ENCODE measurements at places on chromosomes 5 and 9.

DNA sequence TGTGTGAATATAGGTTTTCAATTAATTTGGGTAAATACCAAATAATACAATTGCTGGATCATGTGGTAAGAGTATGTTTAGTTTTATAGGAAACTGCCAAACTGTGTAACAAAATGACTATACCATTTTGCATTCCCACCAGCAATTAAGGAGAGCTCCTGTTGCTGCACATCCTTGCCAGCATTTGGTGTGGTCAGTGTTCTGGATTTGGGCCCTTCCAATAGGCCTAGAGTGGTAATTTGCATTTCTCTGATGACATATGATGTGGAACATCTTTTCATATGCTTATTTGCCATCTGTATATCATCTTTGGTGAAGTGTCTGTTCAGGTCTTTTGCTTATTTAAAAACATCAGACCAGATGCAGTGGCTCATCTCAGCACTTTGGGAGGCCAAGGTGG lies 11.6 kb upstream of the RFK start:
- no peak for DNase-seq

GRCh38 chr5:83844449-83845068 lies 123.9 kb upstream of the HAPLN1 start:
- peak; percentile 90 for DNase-seq

DNA sequence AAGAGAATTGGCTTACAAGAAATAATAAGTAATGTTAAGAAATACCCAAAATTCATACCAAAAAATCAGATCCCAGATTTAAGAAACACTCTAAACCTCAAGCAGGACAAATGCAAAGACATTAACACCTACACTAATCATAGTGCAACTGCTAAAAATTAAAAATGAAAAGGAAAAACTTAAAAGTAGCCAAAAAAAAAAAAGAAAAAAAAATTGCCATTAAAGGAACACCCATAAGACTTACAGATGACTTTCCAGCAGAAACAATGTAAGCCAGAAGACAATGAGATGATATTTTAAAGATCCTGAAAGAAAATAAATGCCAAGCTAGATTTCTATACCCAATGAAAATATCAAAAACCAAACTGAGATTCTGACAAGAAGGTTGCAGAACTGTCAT lies 101.5 kb downstream of the DENND1A start:
- DNase-seq = no peak

DNA sequence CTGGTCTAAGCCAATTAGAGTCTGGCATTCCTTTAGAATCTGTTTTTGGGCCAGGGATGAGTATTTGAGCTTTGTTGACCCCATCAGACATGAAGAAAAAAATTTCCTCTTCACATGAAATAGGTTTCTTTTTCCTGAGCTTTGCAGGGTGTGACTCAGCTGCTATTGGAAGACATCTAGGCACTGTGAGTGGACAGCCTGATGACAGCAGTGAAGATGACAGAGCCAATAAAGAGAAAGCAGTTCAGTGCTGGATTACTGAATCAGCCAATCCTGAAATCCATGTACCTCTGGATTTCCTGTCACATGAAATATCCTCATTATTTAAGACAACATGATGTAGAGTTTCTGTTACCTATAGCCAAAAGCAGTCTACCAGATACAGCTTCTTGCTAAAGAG lies 51.3 kb upstream of the GRIA1 start:
- no peak for DNase-seq

- no peak for DNase-seq
These were observed 17.6 kb downstream of the ARRDC3 start for GRCh38 chr5:91365498-91365897.
